Osteoblast (primary cell): ENCODE measurements at places on chromosomes 2 and 18.

DNA sequence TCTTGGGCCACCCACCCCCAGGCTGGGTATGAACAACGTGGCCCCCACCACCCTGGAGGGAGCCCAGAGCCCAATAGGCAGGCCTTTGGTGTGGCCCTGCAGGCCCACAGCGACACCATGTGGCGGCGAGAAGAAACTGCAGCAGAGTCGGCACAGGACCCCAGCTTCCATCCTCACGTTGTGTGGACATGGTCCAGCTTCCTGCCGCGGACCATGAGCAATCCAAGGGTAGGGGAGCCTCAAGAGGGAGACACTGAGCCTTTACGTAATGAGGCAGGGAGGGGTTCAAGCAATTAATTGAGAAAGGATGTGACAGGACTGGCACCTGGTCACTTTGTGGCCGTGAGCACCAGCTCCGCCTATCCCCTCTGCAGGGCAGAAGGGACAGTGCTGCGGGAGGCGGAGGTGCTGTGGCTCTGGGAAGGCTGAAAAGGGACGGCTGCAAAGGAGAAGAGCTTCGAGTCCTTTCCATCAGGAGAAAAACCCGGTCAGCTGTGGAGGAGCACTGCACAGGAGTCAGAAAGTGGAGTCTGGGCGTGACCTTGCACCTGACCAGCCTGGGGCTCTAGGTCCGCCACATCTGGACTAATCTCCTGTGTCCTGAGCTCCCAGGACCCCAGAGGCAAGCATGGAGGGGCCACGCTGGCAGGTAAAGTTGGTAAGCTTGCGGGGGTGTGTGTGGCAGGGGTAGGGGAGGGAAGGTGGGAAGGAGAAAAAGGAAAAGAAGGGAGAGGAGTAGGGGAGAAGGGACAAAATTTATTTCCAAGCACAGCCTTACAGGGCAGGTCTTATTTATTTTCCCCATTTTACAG is 44.9 kb downstream of the TMEM37 start:
- H3K36me3 ChIP-seq = no peaks in the 10 kb centered on the region
- no peak overlapping the region for H3K4me3 ChIP-seq

DNA sequence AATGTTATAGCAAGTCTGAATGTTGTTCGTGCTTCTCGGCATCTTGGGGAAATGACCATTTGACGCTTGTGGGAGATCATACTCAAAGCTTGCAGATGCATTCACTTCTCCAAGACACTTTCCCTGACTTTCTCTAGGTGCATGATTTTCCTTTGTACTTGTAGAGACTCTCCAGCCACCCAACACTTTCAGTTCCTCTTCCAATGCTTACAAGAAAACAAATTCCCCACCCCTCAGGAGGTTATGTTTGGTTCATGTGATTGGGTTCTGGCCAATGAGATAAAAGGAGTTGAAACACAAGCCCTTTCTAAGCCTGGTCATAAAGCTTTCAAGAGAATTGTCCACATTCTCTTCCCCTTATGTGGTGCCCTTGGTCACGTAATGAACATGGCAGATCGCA is 156.3 kb downstream of the EPHA4 start:
- no peaks in the 10 kb centered on the region for H3K4me1 ChIP-seq
- no peaks in the 10 kb centered on the region for H3K27me3 ChIP-seq
- H3K36me3 ChIP-seq = no peaks in the 10 kb centered on the region
- no peak for DNase-seq
- no peak overlapping the region for H3K4me3 ChIP-seq
- no peak overlapping the region for H3K27ac ChIP-seq

- H3K27ac ChIP-seq = no peak overlapping the region
- H3K27me3 ChIP-seq = no peaks in the 10 kb centered on the region
- H3K4me1 ChIP-seq = no peaks in the 10 kb centered on the region
- no peaks in the 10 kb centered on the region for H3K36me3 ChIP-seq
These were observed 183.1 kb upstream of the HNRNPA3 start for GRCh38 chr2:177029501-177029900.

- H3K4me3 ChIP-seq = peak within 1 kb of the TSS; percentile 96
- DNase-seq = peak; percentile 94
- H3K4me1 ChIP-seq = peaks cover 18% of the 10 kb centered on the region
- H3K36me3 ChIP-seq = no peaks in the 10 kb centered on the region
- H3K27ac ChIP-seq = peak within 1 kb of the TSS; percentile 58
- peaks cover 4% of the 10 kb centered on the region for H3K27me3 ChIP-seq
These were observed at the start of gene CD302 for GRCh38 chr2:159797543-159798375. TSS of gene CD302 (minus strand) at chr2:159798208. CDS start at chr2:159798198, 10 bp downstream.

GRCh38 chr2:83944191-83944590 is 514.9 kb downstream of the SUCLG1 start:
- H3K4me3 ChIP-seq = no peak overlapping the region
- DNase-seq = no peak
- H3K27ac ChIP-seq = no peak overlapping the region
- H3K36me3 ChIP-seq = no peaks in the 10 kb centered on the region
- no peaks in the 10 kb centered on the region for H3K27me3 ChIP-seq
- H3K4me1 ChIP-seq = no peaks in the 10 kb centered on the region

DNA sequence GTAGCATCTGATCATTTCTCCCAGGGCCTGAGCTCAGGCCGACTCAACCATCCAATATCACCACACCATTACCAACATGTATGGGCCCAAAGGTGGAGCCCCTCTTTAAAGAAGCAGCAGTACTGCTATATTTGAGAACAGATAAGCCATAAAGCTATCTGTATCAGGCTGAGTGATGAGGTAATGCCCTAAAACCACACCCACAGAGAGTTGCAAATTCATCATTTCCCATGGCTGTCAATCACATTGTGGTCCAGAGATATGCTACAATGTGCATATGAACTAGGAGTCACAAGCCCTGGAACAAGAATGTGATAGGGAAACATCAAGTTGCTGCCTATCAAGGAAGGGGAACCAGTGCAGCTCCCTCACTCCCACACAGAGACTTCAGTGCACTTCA is 52.6 kb upstream of the GALNT13 start:
- no peak overlapping the region for H3K27ac ChIP-seq
- no peaks in the 10 kb centered on the region for H3K36me3 ChIP-seq
- H3K4me3 ChIP-seq = no peak overlapping the region
- H3K4me1 ChIP-seq = no peaks in the 10 kb centered on the region
- H3K27me3 ChIP-seq = no peaks in the 10 kb centered on the region

GRCh38 chr2:65464604-65465003 is 32.2 kb upstream of the SPRED2 start:
- no peak overlapping the region for H3K4me3 ChIP-seq
- no peaks in the 10 kb centered on the region for H3K27me3 ChIP-seq
- no peaks in the 10 kb centered on the region for H3K36me3 ChIP-seq
- no peak for DNase-seq

DNA sequence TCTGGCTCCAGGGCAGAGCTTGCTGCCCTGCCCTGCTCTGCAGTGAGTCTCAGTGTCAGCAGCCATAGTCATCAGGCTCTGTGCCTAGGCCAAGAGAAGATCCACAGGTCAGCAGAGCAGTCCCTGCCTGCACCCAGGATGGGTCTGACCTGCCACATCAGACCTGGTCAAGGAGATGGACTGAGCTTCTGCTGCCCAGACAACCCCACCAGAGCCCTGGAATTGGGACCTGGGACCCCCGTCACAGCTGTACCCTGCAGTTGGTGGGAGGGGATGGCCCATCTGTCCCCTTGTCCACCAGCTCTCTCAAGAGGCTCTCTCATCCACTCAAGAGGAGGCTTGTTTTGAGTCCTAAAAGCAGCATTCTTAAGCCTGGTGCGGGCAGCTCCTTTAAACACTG is 142.6 kb downstream of the TFCP2L1 start:
- no peak for DNase-seq
- no peaks in the 10 kb centered on the region for H3K36me3 ChIP-seq
- H3K27ac ChIP-seq = no peak overlapping the region
- no peaks in the 10 kb centered on the region for H3K4me1 ChIP-seq
- no peak overlapping the region for H3K4me3 ChIP-seq

DNA sequence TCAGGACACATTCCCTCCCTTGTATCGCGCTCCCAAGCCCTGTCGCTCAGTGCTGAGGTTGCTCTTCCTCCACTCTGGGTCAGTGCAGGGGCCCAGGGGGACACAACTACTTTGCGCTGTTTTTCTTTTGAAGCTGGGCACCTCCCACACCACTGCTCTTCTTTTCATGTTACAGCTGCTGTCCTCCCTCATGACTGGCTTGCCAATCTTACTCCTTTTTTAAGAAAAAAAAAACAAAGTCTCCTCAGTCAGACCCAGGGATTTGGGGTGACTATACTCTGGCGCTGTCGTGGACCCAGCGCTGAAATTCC is 220.1 kb downstream of the SEPTIN10 start:
- no peaks in the 10 kb centered on the region for H3K27me3 ChIP-seq
- no peaks in the 10 kb centered on the region for H3K36me3 ChIP-seq
- peak; percentile 49 for DNase-seq
- H3K4me1 ChIP-seq = no peaks in the 10 kb centered on the region
- no peak overlapping the region for H3K4me3 ChIP-seq

- H3K27ac ChIP-seq = no peak overlapping the region
- DNase-seq = no peak
- H3K4me1 ChIP-seq = peaks cover 2% of the 10 kb centered on the region
- H3K36me3 ChIP-seq = peaks cover 2% of the 10 kb centered on the region
These were observed 40.7 kb downstream of the VIT start for GRCh38 chr2:36737131-36737750.

- no peaks in the 10 kb centered on the region for H3K27me3 ChIP-seq
- no peak for DNase-seq
- no peak overlapping the region for H3K27ac ChIP-seq
These were observed 73.4 kb downstream of the L3MBTL4 start for GRCh38 chr18:6341303-6341702.

DNA sequence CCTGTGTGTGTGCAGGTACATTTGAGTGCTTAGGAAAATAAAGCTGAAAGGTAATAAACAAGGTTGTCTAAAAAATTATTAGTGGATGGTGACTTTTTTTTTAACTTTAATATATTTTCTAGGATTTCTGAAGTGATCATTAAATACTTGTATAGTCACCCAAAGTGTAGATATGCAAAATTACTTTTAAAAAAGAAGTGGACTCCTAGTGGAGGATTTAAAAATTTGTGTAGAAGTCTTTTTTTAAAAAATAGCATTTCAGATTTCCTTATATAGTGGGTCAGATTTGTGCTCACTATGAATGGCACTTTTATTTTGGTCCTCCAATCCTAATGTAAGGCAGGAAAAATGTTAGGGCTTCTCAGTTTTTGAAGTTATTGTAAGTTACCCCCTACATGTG is 3.9 kb downstream of the GORASP2 start:
- peaks cover 12% of the 10 kb centered on the region for H3K36me3 ChIP-seq
- DNase-seq = peak; percentile 79
- H3K4me3 ChIP-seq = no peak overlapping the region
- H3K27me3 ChIP-seq = no peaks in the 10 kb centered on the region
- no peak overlapping the region for H3K27ac ChIP-seq
- H3K4me1 ChIP-seq = peaks cover 26% of the 10 kb centered on the region

- no peak for DNase-seq
- no peaks in the 10 kb centered on the region for H3K4me1 ChIP-seq
- peaks cover 9% of the 10 kb centered on the region for H3K27me3 ChIP-seq
These were observed 47.6 kb downstream of the GNAL start for GRCh38 chr18:11736656-11737055.

- H3K36me3 ChIP-seq = no peaks in the 10 kb centered on the region
- no peak overlapping the region for H3K27ac ChIP-seq
- peaks cover 11% of the 10 kb centered on the region for H3K4me1 ChIP-seq
- no peak for DNase-seq
These were observed 101.3 kb downstream of the MSH2 start for GRCh38 chr2:47504174-47504810.

- H3K27me3 ChIP-seq = no peaks in the 10 kb centered on the region
- H3K4me3 ChIP-seq = no peak overlapping the region
- H3K27ac ChIP-seq = no peak overlapping the region
- H3K36me3 ChIP-seq = no peaks in the 10 kb centered on the region
These were observed 167.6 kb downstream of the KCNS3 start for GRCh38 chr2:18046017-18046416.

GRCh38 chr2:44705876-44706480 is 235.5 kb upstream of the SIX3 start:
- no peak for DNase-seq
- H3K36me3 ChIP-seq = no peaks in the 10 kb centered on the region
- no peak overlapping the region for H3K27ac ChIP-seq
- H3K27me3 ChIP-seq = no peaks in the 10 kb centered on the region
- H3K4me3 ChIP-seq = no peak overlapping the region
- no peaks in the 10 kb centered on the region for H3K4me1 ChIP-seq

DNA sequence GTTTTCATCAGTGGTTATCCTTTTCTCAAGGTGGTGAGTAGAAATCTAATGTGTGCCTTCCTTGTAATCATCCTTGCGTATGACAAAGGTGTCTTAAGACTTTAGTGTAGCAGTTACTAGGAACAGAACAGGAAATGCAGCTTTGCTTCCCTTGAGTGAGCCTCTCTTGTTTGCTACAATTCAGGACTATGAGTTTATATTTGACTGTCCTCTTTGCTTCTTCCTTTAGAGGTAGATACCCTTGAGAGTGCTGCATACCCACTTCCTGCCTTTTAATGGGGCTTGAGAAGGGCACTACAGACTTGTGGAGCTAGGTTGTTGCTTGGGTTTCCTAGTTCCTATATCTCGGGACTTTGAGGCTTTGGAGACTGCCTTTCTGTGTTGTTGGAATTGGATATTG is 3.8 kb downstream of the KCNJ13 start:
- no peak overlapping the region for H3K27ac ChIP-seq
- DNase-seq = no peak

- peaks cover 95% of the 10 kb centered on the region for H3K4me1 ChIP-seq
- peak overlapping the region; percentile 51 for H3K4me3 ChIP-seq
- peak; percentile 97 for DNase-seq
- peaks cover 5% of the 10 kb centered on the region for H3K36me3 ChIP-seq
- H3K27me3 ChIP-seq = no peaks in the 10 kb centered on the region
These were observed 199.1 kb downstream of the GLI2 start for GRCh38 chr2:120934574-120935338.

GRCh38 chr2:231547315-231548110 is 17.3 kb upstream of the NMUR1 start:
- H3K36me3 ChIP-seq = no peaks in the 10 kb centered on the region
- H3K4me3 ChIP-seq = no peak overlapping the region
- no peaks in the 10 kb centered on the region for H3K27me3 ChIP-seq
- no peak for DNase-seq
- no peak overlapping the region for H3K27ac ChIP-seq

DNA sequence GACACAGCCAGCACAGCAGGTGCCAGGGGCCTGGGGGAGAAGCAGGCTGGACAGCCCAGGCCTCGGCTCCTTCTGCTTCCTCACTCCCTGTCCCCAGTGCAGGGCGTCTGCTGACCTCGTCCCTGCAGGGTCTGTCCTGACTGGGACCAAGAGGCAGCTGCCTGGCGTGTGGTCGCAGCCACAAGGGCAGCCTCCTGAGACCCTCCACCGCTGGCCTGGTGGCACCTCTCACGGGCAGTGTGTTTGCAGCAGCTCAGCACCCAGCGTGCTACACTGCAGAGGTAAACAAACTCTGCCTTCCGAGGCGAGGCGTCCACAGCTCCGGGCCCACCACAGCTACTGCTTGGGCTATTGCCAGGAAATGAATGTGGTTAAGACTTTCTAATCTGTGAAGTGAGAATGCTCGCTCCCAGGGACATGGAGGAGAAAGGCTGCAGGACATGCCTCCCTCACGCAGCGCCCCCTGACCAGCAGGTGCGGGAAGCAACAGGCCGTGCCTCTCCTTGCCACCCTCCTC is 46.1 kb upstream of the HPCAL1 start:
- H3K4me3 ChIP-seq = no peak overlapping the region
- DNase-seq = peak; percentile 73
- peaks cover 2% of the 10 kb centered on the region for H3K4me1 ChIP-seq
- H3K27me3 ChIP-seq = peaks cover 7% of the 10 kb centered on the region
